CD4-positive, alpha-beta T cell (primary cell): ENCODE measurements at places on chromosomes 2 and 18.

DNA sequence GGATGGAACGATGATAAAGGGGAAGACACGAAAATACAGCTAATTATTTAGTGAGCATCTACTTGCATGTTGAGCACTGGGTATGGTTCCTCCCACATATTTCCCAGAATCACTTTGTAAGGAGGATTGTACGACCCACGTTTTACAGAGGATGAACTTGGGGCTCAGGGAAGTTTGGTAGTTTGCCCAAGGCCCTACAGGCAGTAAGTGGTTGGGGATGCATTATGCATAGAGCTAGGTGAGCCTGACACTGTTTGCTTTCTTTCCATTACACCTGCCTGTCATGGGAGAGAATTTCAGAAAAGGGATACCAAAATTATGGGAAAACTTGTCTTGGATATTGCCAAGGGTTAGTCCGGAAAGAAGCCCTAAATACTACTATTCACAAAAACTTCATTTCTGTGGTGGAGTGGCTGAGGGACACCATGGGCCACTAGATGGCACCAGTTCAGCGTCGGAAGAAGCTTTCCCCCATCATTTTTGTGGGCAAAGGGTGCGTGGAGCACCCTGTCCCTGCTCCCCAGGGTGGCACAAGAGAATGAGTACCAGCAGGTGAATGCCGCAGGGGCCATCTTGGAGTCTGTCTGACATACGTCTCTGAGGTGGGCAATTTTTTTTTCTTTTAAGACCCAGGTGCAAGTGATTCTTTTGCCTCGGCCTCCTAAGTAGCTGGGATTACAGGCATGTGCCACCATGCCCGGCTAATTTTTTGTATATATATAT, 23.5 kb upstream of the C18orf32 start:
- peak; percentile 62 for DNase-seq

- DNase-seq: no peak
These were observed 80.1 kb upstream of the CTDP1 start for GRCh38 chr18:79599441-79599931.

DNA sequence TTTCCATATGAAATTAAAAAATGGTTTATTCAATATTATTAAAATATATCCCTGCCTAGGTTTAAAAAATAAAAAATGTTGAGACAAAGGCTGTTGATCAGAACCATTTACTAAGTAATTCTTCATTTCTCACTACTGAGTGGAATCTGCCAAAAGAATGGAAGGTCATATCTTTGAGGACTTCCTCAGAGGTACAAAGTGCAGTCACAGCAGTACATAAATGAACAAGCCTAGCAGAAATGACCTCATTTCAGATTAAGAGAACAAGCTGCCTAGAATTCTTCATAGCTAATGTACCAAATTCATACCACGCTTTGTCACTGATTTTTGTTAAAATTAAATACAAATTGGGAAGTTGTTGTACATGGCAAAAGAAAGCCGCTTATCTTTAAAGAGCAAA, 318.9 kb upstream of the TFPI start:
- DNase-seq: no peak

DNA sequence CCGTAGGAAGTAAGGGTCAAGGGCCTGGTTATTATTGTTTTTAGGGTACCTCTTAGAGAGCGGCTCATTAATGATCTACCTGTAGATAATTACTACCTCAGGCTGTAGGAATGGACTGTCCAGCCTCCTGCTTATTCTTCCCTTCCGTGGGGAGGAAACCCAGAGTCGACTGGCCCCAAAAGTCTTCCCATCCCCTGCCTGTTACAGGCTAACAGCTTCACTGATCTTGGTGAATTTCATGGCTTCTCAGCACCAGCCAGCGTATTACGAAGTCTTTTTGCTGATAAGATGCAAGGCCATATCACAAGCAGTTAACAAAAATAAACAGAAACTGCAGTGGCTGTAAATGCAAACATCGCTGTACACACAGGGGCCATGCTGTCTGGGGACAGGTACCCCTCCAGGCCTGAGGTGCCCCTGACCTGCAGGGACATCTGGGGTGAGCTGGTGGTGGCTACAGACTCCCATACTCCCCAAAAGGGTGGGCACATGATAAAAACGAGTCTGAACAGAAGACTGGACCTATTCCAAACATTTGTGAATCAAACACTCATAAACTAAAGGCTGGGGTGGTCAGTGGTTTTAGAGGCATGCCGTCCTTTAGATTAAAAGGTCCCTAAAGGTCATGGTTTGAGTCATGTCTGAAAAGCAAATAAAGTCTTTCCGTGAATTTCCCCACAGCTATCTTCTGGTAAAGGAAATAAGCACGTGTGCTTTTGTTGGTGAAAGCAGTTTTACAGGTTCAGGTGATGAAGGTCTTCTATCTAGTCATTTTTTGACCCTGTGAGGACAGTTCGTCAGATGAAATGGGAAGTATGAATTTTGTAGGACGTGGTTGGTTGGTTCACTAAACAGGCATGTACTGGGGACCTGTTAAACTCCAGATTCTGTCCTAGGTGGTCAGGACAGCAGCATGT, 36.7 kb downstream of the TTC39C start:
- no peak for DNase-seq

GRCh38 chr2:19313553-19313952, 44.9 kb downstream of the OSR1 start:
- no peak for DNase-seq

GRCh38 chr2:240622531-240623235, 2.6 kb upstream of the GPR35 start:
- peak; percentile 45 for DNase-seq

GRCh38 chr18:3919396-3920061, 469.6 kb downstream of the TGIF1 start:
- DNase-seq: no peak

GRCh38 chr2:183998797-183999190, 599.5 kb upstream of the ZNF804A start:
- DNase-seq: no peak

DNA sequence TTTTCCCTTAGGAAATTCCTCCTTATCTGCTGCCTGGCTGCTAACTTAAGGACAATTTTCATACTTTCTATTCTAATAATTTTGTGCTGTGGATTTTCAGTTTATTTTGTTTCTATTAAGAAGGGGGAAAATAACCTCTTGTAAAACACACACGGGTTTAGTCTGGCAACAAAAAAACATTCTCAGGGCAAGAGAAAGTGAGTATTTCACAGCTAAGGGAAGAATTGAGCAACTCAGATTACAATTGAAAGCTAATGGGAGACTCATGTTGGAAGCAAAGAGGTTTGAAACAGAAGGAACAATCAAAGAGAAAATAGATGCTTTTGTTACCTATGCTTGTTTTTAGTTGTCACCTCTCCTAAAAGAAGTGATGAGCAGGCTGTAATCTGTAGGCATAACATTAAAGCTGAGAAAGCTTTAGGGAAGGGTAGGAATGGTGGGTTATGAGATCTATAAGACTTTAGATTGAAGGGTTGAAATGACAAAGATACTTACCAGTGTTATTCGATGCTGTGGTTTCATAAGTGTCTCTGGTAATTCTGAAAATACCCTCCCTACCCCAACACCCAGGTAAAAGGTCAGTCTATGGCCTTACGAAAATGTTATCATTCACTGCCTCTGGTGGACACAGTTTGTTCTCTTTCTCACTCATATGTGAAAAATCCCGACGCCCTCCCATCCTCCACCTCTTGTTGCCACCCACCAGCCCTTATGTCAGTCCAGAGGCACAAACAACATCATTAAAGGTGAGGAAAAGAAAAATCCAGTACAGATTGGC, 510.9 kb downstream of the TXNL1 start:
- DNase-seq: no peak

DNA sequence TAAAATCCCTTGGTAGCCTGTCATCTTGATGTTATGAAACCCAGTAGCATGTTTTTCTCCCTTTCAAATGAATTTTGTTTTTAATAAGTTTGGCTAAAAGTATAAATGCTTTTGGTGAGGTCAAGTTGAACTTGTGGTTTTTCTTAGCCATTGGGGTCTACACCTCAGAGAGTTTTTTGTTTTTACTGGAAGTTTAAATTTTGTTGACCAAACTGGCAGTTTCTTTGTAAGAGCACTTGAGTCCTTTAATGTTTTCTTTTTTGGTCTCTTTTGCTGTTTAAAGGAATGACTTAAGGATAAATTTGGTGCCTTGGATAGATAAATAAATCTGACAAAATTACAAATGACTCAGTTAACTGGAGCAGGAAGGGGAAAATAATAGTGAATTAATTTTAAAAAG, 577.3 kb downstream of the SATB2 start:
- DNase-seq: no peak

DNA sequence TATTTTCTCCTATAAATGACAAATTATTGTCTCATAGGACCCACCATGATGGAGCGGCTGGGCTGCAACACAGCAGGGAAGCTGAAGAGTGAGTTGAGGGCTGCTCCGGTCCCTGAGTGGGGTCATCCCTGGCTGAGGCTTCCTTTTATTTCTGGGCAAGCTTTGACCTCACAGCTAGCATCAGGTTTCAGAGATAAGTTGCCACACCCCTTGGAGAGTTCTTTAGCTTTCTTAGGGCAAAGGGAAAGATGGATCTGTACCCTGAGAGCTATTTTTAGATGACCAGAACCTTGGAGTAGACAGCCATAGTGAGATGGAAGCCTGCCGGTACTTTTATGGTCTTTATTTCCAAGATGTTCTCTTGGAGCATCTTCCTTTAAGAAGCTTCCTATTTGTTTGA, 11.5 kb downstream of the MYL1 start:
- no peak for DNase-seq

- peak; percentile 74 for DNase-seq
These were observed 209.4 kb upstream of the CXCR4 start for GRCh38 chr2:136327162-136327852.

- DNase-seq: no peak
These were observed 68.4 kb downstream of the ID2 start for GRCh38 chr2:8750221-8750620.

DNA sequence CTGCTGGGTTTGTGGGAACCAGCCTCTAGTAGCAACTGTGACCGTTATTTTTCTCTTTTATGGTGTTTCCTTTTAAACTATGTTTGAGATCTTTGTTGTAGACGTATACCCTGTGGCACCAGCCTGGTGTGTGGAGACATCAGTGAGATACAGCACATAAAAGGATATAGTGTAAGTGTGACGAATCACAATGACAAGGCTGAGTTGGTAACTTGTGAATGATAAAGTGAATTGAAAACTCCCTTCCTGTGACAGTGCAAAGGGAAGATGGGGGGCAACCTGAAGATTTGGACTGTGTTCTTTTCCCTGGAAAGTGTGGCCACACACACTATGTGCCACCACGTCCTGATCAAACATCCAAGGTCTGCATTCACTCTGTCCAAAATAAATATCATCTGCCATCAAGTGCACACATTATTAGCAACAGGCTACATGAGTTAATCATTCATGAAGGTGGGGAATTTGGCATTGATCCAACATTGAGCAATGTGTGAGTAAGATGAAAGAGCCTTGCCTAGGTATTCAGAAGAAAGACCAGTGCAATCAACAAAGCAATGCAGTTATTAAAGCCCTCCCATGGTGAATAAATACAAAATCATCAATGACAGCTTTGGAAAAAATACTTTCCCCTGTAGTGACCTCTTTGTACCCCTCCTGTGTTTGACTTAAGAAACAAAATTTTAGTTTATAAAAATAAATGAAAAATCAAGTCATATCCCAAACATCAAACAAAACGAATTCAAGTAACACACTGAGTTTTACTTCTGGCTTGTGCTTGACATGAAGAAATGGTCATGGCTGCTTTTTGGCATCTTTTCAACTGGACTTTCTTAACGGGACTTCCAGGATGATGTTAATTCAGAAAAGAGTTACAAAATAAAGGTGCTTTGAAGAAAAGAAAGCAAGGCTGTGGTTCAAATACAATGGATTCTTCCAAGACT, 1280.5 kb upstream of the ZEB2 start:
- DNase-seq: no peak
